Stomach (tissue), 19 donors: ENCODE measurements at places on chromosomes 2 and 18. TPM values are rescaled to one million over a fixed set of nuclear protein-coding genes. Genes with fewer than 3 reads are reported as not detected.

The VIL1 gene
- not detected for total RNA-seq

The SULT1C2 gene
- total RNA-seq: 1.4 TPM

The TMEM17 gene
- total RNA-seq: 0.87 TPM

The TRIM54 gene
- total RNA-seq: not detected

The SLC4A3 gene
- total RNA-seq: 2.6 TPM

DNA sequence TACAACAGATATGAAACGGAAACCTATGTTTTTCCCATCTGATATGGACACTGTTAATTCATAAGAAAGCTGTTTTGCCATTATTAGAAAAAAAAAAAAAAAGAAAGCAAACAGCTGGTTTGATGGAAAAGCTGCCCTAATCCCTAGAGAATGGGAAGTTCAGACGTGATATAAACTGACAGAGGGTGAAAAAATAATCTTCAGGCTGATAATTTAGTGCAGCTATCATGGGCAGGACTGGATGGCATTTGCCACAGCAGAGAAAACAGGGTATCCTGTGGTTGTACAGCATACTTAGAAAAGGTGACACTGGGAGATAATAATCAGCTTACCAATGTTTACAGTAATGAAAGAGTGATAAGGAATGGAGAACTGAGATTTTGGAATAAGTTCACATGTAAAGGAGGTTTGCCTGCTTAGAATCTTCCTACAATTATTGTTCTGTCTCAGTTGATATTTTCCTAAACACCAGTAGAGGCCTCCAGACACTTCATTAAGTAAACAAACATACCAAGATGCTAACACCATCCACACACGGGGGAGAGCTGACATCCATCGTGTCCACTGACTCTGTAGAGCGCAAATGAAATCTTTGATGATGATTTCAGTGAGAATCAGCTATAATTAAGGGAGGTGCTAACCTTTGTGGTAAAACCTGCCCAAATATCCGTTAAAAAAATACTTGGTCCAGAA, 211.6 kb upstream of the MMADHC start:
- H3K4me3 ChIP-seq: no peak overlapping the region
- H3K36me3 ChIP-seq: no peaks in the 10 kb centered on the region
- H3K4me1 ChIP-seq: no peaks in the 10 kb centered on the region

GRCh38 chr2:45004562-45005191, 4.6 kb downstream of the SIX2 start:
- peak overlapping the region; percentile 25 for H3K4me3 ChIP-seq
- H3K36me3 ChIP-seq: no peaks in the 10 kb centered on the region
- H3K27me3 ChIP-seq: peaks cover 100% of the 10 kb centered on the region
- peak; percentile 46 for DNase-seq

GRCh38 chr2:99707592-99707991, 217.8 kb upstream of the REV1 start:
- no peaks in the 10 kb centered on the region for H3K4me1 ChIP-seq
- H3K27me3 ChIP-seq: no peaks in the 10 kb centered on the region

- peak; percentile 80 for DNase-seq
- H3K4me3 ChIP-seq: peak overlapping the region; percentile 59
- H3K27me3 ChIP-seq: no peaks in the 10 kb centered on the region
Observed at GRCh38 chr2:156340804-156341451, 8.4 kb upstream of the NR4A2 start.

GRCh38 chr2:132871831-132872230, 201.8 kb upstream of the LYPD1 start:
- DNase-seq: no peak
- no peak overlapping the region for H3K27ac ChIP-seq
- no peaks in the 10 kb centered on the region for H3K36me3 ChIP-seq

- DNase-seq: peak; percentile 5
- H3K36me3 ChIP-seq: no peaks in the 10 kb centered on the region
- no peak overlapping the region for H3K4me3 ChIP-seq
- no peak overlapping the region for H3K27ac ChIP-seq
Observed at GRCh38 chr2:127182626-127183458, 37.3 kb downstream of the CYP27C1 start.

- H3K36me3 ChIP-seq: peaks cover 84% of the 10 kb centered on the region
- no peak for DNase-seq
- no peak overlapping the region for H3K27ac ChIP-seq
- no peak overlapping the region for H3K4me3 ChIP-seq
- H3K4me1 ChIP-seq: peaks cover 10% of the 10 kb centered on the region
- no peaks in the 10 kb centered on the region for H3K27me3 ChIP-seq
Observed at GRCh38 chr2:241678784-241679540, 7.7 kb downstream of the DTYMK start.

- peak; percentile 6 for DNase-seq
- no peaks in the 10 kb centered on the region for H3K27me3 ChIP-seq
- no peak overlapping the region for H3K4me3 ChIP-seq
- no peaks in the 10 kb centered on the region for H3K36me3 ChIP-seq
Observed at GRCh38 chr2:198186257-198186656, 381.9 kb downstream of the PLCL1 start.

GRCh38 chr18:30481871-30482270, 560.7 kb downstream of the DSC3 start:
- no peak overlapping the region for H3K27ac ChIP-seq
- no peak for DNase-seq
- no peaks in the 10 kb centered on the region for H3K27me3 ChIP-seq
- no peaks in the 10 kb centered on the region for H3K4me1 ChIP-seq
- H3K36me3 ChIP-seq: no peaks in the 10 kb centered on the region

DNA sequence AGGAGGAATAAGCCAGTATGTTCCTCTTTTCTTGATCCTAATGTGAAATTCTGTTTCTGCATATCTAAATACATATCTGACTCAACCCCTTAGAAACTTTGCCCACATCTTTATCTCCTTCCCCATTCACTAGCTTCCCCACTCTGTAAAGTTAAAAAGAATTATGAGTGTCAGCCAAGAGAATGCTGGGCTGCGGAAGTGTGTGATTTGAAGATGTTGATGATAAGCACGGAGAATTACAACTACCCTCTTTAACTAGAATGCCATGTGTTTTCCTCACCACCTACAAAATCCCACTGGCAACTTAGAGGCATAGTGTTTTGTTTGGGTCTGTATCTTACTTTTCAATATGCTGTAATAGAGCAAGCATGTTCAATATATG, 490.4 kb upstream of the FANCL start:
- H3K27me3 ChIP-seq: no peaks in the 10 kb centered on the region
- no peaks in the 10 kb centered on the region for H3K36me3 ChIP-seq
- H3K27ac ChIP-seq: no peak overlapping the region
- DNase-seq: no peak
- H3K4me3 ChIP-seq: no peak overlapping the region

- DNase-seq: no peak
- no peaks in the 10 kb centered on the region for H3K36me3 ChIP-seq
- peaks cover 6% of the 10 kb centered on the region for H3K4me1 ChIP-seq
- no peak overlapping the region for H3K27ac ChIP-seq
Observed at GRCh38 chr2:152456262-152456661, 121.3 kb downstream of the FMNL2 start.

- H3K4me1 ChIP-seq: no peaks in the 10 kb centered on the region
- peaks cover 21% of the 10 kb centered on the region for H3K36me3 ChIP-seq
- no peaks in the 10 kb centered on the region for H3K27me3 ChIP-seq
Observed at GRCh38 chr2:197108758-197109157, 182.3 kb upstream of the PGAP1 start.

- no peaks in the 10 kb centered on the region for H3K27me3 ChIP-seq
Observed at GRCh38 chr2:158205215-158205614, 103.5 kb downstream of the UPP2 start.
